ENCODE measurements at places on chromosomes 3 and 15. TPM values are rescaled to one million over a fixed set of nuclear protein-coding genes. Genes with fewer than 3 reads are reported as not detected.

COMMD2 gene
- total RNA-seq = 38.8 TPM

- DNase-seq = no peak
Observed at GRCh38 chr3:169879845-169880575, 10.3 kb upstream of the LRRC31 start.

- no peak for DNase-seq
Observed at GRCh38 chr3:122391681-122392446, 7.9 kb downstream of the FAM162A start.

GRCh38 chr3:37250435-37250834 lies 76.1 kb upstream of the LRRFIP2 start:
- DNase-seq = no peak

DNA sequence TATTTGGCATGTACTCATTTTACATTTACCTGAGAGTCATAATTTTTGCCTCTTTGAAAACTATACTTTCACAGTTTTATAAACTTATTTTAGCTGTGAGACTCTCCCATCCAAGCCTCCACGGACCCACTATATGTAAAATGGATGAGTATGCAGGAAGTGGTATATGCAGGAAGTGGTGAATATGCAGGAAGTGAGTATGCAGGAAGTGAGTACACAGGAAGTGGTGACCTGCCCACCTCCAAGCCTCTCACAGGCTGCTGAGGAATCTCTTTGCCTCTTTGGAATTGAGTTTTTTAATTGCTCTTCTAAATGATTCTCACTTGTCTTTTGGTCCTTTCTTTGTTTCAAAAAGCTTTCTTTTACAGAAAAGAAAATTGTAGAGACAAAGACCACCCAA lies 85.2 kb downstream of the KBTBD8 start:
- DNase-seq = peak; percentile 22

DNA sequence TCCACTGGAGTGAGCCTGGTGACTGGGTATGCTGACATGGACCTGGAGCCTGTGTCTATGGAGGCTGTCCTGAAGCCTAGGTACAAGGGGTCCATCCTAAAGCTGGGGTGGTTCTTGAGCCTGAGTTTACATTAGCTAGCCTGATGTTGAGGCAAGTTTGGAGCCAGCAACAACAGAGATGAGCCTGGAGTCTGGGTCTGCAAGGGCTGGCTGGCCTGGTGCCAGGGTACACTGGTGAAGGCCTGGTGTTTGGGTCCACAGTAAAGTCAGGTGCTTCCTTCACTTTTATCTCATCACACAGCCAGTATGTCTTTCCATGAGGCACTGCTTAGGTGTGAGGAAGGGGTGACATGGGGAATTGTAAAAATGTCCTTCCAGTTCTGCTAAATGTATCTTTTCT lies 49.5 kb downstream of the TP63 start:
- no peak for DNase-seq

DNA sequence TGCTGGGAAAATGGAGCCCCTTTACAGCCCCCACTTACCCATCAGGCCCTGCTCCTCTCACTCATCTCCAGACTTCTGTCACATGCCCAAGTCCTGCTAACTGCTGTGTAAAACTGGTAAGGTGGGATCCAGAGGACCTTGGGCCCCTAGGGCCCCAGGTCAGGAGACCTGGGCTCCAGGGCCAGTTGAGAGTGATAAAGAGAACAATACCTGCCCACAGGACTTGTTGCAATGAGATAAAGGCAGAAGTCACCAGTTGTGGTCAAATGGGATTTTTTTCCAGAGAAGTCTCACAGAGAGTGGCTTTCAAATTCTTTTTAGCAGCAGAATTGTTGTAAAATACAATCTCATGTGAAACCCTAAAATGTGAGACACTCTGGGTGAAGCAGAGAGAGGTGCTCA lies 753 bp downstream of the FURIN start:
- DNase-seq = no peak

DNA sequence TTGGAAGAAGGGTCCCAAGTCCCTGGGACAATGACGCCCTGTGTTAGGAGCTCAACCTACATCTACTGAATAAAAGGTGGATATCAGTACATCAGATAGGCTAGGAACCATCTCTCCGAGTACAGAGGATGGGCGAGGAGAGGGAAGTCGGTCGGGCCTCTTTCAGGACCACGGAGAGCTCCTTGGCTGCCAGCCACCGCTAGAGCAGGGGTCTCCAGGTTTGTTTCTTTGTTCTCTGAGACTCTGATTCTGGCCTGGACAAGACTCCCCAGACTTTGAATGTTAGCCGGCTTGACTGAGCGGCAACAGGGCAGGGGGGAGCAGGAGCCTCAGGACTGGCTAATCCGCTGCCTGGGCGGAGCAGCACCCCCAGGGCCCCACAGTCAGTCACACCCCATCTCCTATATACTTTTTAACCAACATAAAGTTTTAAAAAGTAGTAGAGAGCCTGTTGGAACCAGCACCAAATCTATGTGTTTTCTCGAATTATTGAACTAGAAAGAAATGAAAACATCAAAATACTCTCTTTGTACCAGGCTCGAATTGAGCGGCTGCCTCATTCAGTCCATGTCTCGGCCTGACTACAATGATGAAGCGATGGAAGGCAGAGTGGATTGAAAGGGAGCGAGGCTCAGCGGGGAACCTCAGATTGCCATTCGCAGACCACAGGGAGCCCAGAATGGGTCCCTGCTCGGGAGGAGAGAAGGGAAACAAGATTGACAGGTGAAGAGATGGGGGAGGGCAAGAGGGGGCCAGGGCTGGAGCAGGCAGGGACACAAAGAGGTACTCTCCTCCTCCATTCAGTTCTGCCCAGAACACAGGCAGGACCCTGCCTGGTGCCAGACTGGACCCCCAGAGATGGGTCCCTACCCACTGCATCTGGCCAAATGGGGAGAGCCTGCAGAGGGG lies 131.6 kb downstream of the TPRA1 start:
- DNase-seq = no peak

GRCh38 chr3:101938262-101938847 lies 89.0 kb downstream of the NFKBIZ start:
- no peak for DNase-seq

ABI3BP gene
- total RNA-seq = 20.5 TPM

GRCh38 chr15:63089260-63090043 lies 32.2 kb upstream of the LACTB start:
- DNase-seq = peak; percentile 91

- DNase-seq = no peak
Observed at GRCh38 chr15:64837502-64837901, 4.2 kb upstream of the PLEKHO2 start.

RPL4 gene
- 6,708 TPM for total RNA-seq

ZKSCAN7 gene
- total RNA-seq = 7.4 TPM

Measured in LHCN-M2 (cell line).